ENCODE measurements at places on chromosomes 12 and 14.

- DNase-seq = no peak
Observed at GRCh38 chr12:109930028-109930800, 30.1 kb downstream of the TCHP start.

DNA sequence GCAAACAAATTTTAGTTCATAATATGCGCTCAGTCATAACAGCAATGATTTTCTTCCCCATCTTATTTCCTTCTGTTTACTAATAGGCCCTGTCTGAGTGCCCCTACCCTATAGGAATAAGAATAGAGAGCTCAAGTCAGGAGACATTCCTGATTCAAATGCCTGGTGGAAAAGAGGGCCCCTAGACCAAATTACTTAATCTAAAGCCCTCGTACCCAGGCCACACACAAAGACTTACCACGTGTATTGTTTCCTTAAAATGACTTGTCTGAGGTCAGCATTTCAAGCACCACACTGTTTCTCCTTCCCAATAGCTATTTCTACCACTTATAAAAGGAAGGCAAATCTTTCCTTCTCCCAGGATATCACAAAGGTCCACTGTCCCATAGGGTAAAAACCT, 314.9 kb upstream of the TMTC1 start:
- no peak for DNase-seq

- DNase-seq = no peak
Observed at GRCh38 chr12:117567644-117568216, 206.3 kb upstream of the NOS1 start.

GRCh38 chr12:71621938-71622337, 41.7 kb downstream of the ZFC3H1 start:
- no peak for DNase-seq

DNA sequence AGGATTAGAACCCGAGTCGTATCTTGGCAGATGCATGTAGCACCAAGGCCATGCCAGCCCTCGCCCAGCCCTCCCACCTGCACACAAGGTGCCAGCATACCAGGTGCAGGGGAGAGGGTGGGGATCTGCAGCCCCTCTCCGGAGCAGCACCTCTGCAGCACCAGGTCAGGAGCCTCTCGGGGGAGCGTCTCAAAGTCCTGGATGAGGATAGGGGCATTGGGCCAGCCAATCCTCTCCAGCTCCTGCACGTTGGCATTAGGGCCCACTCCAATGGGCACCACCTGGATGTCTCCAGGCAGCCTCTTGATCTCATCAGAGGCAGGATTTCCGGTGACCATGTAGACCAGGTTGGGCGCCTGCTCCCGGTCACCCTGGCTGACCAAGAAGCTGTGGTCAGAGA, 73.2 kb upstream of the ANO2 start:
- no peak for DNase-seq

- peak; percentile 63 for DNase-seq
Observed at GRCh38 chr12:32312049-32312670, 87.2 kb upstream of the FGD4 start.

DNA sequence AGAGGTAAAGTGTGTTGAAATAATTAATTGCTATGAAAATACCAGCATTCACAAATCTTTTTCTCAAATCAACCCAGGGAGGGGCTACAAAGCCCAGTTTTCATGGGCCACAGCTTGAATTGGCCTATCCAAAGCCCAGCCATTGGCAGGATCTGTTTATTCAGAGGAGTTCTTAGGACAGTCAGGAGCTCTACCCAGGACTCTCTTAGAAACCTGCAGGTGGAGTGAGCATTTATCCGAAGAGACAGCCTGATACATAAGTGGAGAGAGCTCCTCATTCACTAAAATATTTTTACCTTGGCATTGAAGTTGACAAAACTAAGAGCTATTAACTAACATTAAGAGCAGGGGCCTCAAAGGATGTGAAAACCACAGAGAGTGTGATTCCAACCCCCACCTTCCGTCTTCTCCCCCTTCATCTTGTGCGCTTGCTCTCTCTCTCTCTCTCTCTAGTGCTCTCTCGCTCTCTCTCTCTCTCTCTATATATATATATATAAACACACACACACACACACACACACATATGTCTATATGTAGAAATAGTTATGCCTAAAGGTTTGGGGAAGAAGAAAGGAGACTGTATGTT, 315.5 kb downstream of the SNAPC1 start:
- no peak for DNase-seq

DNA sequence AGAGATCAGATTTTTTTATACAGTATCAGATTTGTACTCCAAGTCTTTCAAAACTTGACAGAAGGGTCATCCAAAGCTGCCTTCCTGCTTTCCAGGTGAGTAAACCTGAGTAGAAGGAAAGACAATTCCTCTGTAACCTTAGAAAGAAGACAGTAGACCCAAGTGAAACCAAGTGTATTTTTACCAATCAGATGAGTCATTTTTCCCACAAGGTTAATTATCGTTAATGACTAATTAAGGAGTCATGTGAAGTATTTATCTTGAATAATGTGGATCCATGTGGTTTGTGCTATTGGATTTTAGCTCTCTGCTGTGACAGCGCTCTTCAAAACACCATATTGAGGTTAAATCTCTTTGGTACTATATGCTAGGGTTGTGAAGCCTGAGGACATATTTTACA, 74.0 kb upstream of the PELI2 start:
- no peak for DNase-seq

- DNase-seq = no peak
Observed at GRCh38 chr14:34364201-34364600, 97.8 kb downstream of the SPTSSA start.

- no peak for DNase-seq
Observed at GRCh38 chr12:1054117-1054870, 63.3 kb downstream of the ERC1 start.

GRCh38 chr14:99124482-99125105, 147.4 kb downstream of the BCL11B start:
- DNase-seq = no peak

GRCh38 chr12:12392413-12392812, 35.5 kb downstream of the BORCS5 start:
- DNase-seq = no peak

- no peak for DNase-seq
Observed at GRCh38 chr12:82470906-82471512, 112.7 kb downstream of the METTL25 start.

DNA sequence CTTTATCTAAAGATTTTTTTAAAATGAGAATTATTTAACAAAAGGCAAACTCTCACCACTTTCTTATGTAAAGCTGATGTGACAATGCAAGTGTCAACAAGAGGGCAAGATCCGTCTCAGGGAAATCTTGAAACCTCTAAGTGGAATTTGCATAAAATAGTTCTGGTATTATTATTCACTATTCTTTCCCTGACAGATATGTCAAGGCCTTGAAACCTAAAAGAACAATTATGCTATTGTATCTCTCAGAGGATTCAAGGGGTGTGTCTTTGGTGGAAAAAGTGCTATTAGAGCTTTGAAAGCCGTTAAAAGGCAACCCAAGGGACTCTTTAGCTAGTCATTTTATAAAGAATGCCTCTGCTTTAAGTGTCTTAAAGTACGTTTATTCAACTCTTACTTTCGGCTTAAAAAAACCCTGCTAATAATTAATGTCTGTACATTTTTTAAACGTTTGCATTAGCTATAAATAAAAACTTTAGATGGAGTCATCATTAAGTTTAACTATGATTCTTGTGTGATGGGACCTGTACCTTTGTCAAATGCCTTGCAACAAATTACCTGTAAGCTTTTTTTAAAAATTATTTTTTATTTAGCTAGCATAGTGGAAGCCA, 585.5 kb downstream of the VRK1 start:
- no peak for DNase-seq

DNA sequence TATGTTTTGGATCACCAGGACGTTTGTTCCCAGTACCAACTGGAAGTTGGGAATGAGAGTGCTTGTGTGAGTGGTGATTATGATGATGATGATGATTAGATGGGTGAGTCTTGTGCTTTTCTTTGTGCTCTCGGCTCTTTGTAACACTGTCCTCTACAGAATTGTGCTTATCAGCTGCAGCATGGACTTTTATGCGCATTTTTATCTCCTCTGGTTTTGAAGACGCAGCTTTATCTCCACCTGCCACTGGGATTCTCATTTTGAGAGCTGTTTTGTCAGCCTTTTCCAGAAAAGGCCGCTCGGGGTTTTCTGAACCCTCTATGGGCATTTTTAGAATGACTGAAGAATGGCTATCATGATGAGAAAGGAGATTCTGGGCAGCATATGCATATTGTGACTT, 11.5 kb upstream of the KANSL2 start:
- DNase-seq = no peak

DNA sequence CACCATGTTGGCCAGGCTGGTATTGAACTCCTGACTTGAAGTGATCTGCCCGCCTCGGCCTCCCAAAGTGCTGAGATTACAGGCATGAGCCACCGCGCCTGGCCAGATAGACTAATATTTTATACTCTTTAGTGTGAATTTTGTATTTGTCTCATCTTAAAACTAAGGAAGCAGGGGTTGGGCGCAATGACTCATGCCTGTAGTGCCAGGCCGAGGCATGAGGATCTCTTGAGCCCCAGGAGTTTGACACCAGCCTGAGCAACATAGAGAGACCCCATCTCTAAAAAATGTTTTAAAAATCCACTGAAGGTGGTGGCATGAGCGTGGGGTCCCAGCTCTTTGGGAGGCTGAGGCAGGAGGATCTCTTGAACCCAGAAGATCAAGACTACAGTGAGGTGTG, 9.0 kb downstream of the DYNC1H1 start:
- no peak for DNase-seq

DNA sequence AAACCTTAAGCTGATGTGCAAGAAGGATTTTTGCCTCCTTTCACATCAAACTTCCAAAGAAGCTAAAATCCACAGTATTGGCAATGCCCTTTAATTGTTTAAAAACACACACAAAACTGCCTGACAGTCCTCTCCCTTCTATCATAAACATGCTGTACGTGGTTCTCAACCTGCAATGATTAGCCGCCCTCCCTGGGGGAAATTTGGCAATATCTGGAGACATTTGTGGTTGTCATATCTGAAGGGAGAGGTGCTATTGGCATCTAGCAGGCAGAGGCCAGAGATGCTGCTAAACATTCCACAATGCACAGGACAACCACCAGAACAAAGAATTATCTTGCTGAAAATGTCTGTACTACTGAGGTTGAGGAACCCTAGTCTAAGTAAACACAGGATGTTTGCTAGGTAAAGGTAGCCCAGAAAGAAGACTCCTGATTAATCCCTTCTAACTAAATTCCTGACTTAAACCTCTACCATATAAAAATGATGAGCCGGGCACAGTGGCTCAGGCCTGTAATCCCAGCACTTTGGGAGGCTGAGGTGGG, 1.2 kb downstream of the ACOT6 start:
- DNase-seq = no peak

GRCh38 chr12:46267825-46268582, 839 bp downstream of the SLC38A1 start:
- peak; percentile 12 for DNase-seq

DNA sequence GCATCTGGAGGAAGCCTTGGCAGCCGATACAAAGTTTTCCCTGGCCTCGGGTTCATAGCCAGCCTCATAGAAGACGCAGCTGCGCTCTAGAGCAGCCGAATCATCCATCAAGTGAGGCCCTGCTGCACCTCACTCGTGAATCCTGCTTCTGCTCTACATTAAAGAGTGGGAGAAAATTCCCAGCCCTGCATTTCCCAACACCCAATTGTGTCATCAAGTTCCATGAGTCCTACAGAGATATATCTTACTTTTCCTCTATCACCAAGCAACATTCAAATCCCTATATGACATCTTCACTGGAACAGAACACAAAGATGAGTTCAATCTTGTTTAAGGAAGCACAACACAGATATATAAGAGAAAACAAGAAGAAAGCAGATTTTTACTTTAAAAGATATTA, 139.3 kb downstream of the TTC7B start:
- DNase-seq = no peak

DNA sequence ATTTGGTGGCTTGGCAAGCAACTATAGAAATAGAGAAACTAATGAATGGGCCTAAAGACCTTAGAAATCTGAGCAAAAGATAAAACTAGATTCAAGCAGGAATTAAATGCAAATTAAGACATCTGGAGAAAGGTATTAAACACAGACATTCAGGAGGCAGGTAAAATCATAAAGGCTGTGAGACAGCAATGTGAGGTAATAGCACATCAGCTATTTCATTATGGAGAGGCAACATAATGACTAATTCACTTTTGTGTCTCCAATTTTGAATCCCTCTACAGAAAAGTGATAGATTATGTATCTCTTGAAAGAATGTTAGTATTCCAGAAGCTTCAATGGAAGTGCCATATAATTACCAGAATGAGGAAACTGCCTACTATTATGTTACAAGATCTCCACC, 175.9 kb upstream of the LRIG3 start:
- no peak for DNase-seq

- no peak for DNase-seq
Observed at GRCh38 chr12:22271023-22271422, 63.5 kb downstream of the ST8SIA1 start.

DNA sequence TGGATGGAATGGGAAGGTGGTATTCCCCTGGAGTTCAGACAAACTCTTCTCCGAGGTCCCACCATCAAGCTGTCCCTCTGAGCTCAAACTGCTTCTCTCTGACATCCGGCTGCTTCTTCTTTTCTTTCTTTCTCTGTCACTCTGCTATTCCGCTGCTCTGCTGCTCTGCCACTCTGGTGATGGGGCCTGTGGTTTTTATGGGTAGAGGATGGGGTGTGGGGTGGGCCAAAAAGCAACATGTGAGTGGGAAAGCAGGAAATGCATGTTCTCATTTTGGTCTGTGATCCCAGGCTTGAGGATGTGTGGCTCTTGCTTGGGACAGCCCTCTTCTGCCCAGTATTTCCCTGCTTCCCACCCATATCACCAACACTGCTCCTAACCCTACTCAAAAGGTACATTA, 30.6 kb downstream of the CLECL1 start:
- no peak for DNase-seq

DNA sequence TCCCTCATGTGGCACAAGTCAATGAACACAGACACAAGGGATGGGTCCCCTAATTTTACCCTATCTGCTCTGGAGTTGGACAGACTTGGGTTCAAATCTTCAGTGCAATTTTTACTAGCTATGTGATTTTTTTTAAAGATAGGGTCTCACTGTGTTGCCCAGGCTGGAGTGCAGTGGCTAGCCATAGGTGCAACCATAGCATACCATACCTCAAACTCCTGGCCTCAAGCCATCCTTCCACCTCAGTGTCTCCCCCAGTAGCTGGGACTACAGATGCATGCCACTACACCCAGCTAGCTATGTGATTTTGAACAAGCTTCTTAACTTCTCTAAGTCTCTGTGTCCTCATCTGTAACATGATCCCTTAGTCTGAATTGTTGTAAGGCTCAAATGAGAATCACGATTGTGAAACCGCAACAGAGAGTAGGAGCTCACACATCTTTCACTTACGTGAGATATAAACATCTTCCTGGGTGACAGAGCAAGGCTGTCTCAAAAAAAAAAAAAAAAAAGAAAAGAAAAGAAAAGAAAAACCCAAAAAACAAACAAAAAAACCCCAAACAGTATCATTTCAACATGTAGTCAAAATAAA, 4.7 kb downstream of the CALCOCO1 start:
- no peak for DNase-seq

Measured in NCI-H524 (cell line).